ENCODE measurements at places on chromosomes 6 and 20.

DNA sequence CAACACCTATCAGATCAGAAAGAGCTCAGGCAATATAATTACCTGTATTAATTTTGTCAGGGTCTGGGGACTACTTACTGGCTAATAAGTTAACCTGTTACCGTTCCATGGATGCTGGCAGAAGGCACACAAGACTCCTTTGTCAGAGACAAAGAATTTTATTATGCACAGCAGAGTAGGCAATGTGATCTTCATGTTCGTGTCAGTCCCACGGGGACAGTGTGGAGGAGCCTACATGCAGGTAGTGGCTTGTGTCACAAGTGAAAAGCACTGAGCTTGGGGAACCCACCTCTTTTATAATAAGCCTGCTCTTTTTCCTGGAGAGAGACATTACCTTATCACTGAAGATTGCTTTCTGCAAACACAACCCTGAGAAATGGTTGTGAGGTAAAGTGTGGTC is 96.9 kb downstream of the CD164 start:
- no peak for DNase-seq

DNA sequence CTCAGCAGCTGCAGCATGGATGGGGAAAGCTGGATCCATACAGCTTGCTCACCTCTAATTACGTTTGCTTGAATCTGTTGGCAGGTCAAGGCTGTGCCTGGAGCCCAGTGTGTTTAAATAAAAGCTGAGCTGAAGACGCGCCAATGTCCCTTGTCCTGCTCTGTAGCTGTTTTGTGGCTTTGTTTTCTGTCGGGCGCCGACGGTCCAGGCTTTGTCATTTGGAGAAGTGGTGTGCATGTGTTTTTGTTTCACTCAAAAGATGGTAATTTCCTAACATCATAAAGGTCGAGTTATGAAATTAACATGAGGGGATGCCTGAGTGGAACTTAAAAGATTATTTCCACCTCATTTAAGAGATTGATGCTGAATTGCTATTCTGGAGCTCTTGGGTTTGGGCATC is 107.6 kb downstream of the SLC24A3 start:
- DNase-seq = no peak

- no peak for DNase-seq
Measured at GRCh38 chr20:53568351-53568750, 25.3 kb downstream of the ZNF217 start.

DNA sequence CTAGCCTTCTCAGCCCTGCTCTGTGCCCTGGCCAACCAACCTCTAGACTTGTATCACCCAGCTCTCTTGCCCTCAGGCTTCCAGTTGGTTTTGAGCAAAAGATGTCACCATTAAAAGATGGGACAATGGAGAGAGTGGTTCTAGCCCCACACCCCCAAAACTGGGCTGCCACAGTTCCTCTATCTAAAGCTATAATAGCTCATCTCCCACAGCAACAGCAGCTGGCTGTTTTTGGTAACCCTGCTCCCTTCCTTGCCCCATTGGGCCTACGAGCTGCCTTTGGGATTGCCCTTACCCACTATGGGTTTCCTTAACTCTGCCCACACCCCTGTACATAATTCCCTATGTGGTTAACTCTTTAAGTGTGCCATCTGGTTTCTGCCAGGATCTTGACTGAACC is 7.6 kb upstream of the SRSF3 start:
- no peak for DNase-seq

GRCh38 chr6:170360476-170360875 is 53.9 kb downstream of the FAM120B start:
- no peak for DNase-seq

DNA sequence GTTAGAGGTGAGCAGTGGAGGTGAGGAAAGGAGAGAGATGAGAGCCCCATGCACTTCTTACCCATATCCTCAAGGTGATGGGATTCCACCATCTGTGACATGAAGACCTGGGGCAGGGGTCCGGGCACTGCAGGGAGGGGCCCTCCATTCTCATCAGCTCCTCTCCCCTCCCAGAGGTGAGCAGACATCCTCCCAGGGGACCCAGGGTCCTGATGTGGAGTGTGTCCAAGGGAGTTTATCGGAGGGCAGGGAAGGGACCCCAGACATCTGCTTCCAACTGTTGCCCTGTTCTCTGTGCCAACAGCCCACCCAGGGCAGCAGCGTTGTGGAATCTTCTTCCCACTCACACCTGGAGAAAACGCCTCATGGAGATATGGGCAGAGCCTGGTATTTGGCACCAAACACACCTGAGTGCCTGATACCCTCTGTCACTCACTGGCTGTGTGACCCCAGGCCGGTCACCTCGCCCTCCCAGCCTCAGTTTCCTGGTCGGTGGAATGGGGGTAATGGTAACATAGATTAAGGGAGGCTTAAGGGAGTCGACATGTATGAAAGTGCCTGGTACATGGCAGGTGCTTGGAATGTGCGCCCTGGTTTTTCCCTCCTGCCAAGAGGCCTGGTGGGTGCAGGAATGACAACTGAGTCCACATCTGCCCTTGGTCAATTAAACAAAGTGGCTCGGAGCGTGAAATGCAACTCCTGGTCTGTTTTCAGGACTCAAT is 227.9 kb downstream of the PREX1 start:
- peak; percentile 3 for DNase-seq

DNA sequence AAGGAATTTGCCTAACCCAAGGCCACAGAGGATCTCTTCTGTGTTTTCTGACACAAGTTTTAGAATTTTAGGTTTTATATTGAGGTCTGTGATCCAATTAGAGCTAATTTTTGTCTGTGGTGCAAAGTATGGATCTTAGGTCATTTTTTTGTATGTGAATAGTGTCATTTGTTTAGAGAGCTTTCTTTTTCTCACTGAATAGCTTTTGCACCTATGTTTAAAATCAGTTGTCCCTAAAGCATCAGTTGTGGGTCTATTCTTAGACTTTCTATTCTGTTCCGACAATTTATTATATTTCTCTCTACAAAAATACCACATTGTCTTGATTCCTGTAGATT is 341 bp upstream of the MCM9 start:
- no peak for DNase-seq

DNA sequence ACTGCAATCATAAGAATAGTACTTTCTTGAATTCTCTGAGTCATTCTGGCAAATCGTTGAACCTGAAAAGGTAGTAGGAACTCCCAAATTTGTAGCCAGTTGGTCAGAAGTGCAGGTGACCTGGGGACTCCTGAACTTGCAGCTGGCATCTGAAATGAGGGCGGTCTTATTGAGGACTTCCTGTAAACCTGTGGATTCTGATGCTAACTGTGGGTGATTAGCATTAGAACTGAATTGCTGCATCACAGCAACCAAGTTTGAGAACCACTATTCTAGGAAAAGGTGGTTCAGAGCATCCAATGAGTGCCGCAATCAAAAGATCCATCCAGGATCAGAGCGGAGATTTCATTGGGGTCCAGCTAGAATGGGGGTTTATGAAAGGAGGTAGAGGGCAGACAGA is 50.2 kb upstream of the UTRN start:
- no peak for DNase-seq

DNA sequence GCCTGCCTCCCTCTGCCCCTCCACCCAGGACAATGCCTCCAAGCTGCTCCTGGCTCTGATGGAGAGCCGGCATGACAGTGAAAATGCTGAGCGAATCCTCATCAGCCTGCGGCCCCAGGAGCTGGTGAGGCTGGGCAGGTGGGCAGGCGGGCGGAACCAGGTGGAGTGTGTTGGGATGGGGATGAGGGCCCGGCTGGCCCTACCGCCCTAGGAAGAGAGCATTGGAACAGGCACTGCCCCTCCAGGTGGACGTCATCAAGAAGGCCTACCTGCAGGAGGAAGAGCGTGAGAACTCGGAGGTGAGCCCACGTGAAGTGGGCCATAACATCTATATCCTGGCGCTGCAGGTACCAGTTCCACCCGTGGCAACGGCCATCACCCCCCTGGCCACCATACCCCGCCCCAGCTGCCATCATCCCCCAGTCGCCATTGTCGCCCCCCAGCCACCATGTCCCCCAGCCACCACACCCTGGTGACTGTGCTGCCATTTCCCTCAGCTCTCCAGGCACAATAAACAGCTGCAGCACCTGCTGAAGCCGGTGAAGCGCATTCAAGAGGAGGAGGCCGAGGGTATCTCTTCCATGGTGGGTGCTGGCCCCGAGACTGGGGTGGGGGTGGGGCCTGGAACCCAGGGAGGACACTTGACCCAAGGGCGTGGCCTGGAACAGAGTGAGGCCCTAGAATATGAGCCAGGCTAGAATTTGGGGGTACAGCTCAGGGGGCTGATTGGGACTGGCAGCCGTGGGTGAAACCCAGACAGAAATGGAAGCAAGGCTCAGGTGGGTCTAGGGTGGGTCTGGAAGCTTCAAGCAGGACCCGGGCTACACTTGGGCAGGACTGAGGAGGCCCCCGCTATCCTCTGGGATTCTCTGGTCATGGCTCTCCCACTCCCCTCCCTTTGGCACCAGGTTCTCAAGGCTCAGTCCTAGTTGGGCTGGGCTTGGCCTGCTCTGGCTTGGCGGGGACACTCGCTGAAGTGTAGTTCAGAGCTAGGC is 24.2 kb downstream of the UQCC2 start:
- DNase-seq = no peak

- no peak for DNase-seq
Measured at GRCh38 chr6:21181866-21182265, 411.7 kb upstream of the SOX4 start.

- DNase-seq = peak; percentile 97
Measured at GRCh38 chr20:49915380-49916145, at the start of gene SPATA2. TSS of gene SPATA2 (minus strand) at chr20:49915529. CDS start at chr20:49908490, 7,039 bp downstream.

GRCh38 chr6:48280035-48280620 is 169.1 kb upstream of the PTCHD4 start:
- DNase-seq = no peak

DNA sequence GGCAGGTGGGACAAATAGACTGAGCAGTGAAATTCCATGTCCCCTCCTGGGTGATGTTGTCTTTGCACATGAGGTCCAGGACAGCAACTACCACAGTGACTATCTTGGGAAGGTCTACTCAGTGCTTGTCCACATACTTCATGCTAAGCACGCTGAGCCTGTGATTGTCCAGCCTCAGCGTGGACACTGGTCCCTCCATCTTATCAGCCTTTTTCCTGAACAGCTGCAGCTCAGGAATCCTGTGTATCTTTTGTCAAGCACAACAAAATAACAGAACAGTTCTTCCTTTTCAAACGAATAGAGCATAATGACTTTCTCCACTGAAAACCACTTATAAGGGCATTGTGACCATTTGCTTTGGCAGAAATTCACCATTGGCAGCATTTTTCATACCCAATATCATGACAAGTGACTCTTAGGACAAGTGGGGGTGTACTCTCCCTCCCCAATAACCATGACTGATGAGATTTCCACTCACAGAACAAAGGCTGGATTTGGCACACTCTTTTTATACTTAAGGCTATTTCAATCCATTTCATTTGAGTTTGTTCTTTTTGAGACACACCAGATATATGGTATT is 90.3 kb downstream of the FYN start:
- DNase-seq = no peak

DNA sequence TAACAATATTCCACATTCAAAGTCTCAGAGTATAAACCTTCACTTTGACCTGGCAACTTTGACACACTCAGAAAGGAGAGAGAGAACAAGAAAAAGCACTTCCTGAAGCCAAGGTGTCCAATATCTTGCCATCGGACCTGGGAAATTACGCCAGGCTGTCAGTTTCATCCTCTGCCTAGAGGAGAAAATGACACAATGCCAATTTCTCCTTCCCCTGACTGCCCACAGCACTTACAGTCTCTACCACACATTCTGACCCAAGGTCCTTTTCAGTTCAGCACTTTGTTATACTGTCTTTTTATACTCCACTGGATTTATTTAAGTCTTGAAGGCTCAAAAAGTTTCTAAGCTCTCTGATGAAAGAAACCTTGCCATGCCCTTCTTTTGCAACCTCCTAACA is 250.4 kb downstream of the GMPR start:
- no peak for DNase-seq

DNA sequence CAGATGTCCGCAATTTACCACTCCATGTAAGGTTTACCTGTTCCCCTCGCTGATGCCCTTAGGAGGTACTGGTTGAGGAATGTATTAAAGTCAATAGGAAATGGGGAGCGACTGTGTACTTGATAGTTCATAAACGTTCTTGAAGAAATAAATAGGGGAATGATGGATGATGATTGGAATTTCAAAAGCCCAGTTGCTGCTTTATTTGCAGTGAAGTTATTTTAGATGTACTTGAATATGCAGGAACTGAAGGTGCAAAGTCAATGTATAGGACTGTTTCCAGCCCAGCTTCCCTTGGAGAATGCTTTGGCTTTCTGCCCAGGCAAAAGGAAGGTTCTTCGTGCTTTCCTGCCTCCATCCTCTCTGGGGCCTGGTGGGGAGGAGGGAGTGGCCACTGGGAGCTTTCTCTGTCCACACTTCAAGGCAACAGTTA is 19.8 kb downstream of the ADGRF5 start:
- no peak for DNase-seq

DNA sequence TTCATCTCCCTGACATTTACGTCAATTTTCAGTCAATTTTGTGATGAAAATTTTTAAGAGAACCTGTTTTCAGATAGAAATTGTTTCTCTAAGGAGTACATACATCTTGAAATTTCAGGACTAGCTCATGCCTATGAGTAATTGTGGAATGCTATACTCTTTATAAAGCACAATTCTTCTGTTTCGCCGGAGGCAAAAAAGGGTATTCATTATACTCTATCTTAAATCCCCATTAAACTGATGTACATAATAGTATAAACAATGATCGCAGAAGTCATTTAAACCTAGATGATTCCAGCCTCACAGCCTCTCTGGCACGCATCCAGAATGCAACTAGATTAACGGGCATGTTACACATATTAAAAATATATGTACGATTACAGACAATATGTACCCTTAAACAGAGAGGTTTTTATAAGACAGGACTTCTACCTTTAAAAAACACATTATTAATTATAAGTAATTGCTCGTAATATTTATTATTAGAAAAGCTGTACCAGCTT is 62.6 kb downstream of the NRSN1 start:
- no peak for DNase-seq

DNA sequence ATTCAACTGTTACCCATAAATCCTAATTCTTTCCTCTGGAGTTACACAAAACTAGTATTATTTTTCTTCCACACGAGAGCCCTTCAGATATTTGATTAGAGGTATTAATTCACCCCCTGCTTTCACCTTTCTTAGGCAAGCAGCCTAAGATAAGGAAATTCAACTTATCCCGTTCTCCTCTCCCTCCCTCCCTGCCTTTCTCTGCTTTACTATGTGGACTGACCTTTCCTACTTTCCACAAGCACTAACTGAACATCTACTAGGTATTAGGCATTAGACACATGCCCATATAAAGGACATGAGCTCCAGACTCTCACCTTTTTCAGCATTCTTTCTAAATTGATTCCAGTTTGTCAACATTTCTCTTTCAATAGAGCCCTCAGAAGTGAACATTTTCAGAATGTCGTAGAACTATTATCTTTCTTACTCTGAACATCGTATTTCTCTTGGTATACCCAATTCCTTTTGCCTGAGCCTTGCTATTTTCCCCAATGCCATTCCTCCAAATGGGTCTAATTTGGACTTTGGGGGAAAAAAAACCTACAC is 16.5 kb downstream of the ELOVL2 start:
- no peak for DNase-seq

Measured in transverse colon (tissue), 4 donors.